ENCODE measurements at places on chromosomes 6 and 20. TPM values are rescaled to one million over a fixed set of nuclear protein-coding genes. Genes with fewer than 3 reads are reported as not detected.

Gene OXT
- total RNA-seq = not detected

Gene GPLD1
- under 0.01 TPM for total RNA-seq

Gene L3MBTL1
- total RNA-seq = 6.6 TPM

Gene TFAP2B
- total RNA-seq = not detected

Gene FAM209B
- not detected for total RNA-seq
